Activated naive CD4-positive, alpha-beta T cell treated with Interleukin-2 at 50 U/mL for 16 hours (primary cell): ENCODE measurements at places on chromosomes 11 and 22.

- no peak for DNase-seq
These were observed 1.4 kb upstream of the PRSS23 start for GRCh38 chr11:86798988-86799387.

- DNase-seq, result no peak
These were observed 609 bp downstream of the CDK2AP2 start for GRCh38 chr11:67507242-67507863.

DNA sequence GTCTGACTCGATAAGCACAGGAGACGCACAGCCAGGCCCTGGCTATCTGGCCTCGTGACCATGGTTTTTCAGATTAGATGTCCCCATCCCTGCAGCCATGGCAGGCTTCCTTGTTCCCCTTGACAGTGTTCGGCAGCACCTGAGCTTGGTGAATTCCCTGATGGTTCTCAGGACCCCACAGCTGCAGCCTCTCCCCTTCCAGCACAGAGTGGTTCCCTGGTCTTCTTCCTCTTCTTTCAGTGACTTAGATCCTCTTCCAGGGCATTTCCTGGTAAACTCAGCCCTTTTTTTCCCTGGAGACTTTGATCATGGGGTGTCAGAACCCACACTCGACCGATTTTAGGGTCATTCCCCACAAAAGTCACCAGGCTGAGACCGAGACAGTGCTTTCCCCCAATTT is 14.5 kb downstream of the GLB1L3 start:
- DNase-seq, result no peak

GRCh38 chr11:59429924-59430516 is 3.8 kb upstream of the OR5A2 start:
- DNase-seq, result no peak

DNA sequence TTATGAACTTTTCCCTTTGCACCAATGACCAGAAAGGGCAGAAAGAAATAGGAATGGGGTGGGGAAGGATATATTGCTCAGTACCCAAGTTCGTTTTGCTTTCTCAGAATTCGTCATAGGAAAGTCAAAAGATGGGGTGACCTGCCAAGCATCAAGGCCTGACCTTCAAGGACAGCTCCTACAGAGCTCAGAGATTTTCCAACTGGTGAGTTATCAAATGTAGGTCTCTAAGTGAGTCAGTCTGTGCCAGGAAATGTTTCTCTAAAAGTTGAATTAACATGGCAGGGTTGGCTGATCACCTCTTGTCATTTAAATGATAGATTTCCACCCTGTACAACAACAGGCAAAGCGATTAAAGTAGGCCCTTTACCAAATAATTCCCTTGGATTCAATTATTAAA is 307.2 kb downstream of the CADM1 start:
- DNase-seq, result no peak

DNA sequence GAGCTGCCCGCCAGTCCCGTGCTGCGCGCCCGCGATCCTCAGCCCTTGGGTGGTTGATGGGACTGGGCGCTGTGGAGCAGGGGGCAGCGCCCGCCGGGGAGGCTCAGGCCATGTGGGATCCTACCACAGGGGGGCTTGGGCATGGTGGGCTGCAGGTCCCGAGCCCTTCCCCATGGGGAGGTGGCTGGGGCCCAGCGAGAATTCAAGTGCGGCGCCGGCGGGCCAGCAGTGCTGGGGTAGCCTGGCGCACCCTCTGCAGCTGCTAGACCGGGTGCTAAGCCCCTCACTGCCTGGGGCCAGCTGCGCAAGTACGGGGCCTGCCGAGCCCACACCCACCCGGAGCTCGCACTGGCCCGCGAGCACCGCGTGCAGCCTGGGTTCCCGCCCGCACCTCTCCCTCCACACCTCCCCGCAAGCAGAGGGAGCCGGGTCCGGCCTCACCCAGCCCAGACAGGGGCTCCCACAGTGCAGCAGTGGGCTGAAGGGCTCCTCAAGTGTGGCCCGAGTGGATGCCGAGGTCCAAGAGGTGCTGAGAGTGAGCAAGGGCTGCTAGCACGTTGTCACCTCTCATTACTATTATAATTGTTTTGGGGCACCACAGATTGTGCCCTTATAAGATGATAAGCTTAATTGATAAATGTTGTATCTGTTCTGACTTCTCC is 333.2 kb downstream of the CASP12 start:
- DNase-seq, result no peak

DNA sequence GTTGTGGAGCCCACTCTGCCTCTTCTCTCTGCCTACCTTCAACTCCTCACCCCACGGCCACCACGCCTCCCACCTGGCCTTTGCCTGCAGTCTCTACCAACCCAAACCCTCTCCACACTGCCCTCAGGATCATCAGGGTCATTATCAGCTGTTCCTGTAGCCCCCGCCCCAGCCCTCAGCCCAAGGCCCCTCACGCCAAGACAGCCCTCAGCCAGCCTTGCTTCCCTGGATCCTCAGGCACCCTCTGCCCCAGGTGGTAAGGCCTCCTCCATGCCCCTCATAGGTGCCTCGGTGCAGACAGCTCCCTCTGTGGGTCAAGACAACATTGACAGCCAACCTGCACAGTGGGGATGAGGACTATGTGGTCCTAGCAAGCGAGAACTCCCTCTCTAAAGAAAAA is 1.7 kb downstream of the SBF1 start:
- DNase-seq, result peak; percentile 50

DNA sequence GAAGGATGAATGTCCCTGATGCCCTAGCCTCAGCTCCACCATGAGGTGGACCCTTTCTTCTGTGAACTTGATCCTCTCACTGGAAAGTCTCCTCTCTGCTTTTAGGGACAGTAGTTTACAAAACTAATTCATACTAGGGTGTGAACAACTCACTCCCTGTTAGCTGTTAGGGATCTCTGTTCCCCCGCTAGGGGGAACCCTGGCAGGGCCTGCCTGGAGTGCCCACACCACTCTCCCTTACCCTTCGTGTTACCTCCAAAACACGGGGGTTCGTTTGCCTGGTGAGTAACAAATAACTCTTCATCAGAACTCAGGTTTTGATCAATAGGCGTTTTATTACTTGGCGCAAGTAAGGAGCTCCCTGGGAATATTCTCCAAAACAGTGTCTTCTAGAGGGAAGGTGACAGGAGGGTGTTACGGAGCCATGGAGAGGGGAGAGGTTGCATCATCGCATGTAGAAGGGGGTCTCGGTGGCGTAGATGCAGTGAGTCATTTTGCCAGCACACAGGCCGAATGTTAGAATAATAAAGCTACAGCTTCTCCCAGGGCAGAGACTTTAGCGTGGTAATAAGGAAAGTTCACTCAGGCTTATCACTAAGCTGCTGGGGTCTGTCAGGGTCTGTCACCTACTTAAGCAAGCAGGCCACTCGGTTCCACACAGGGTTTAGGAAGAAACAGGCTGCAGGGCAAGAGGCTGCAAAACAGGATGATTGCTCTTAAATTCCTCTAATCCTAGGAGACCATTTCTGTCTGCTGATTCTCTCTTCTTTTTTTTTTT is 45.8 kb downstream of the C11orf96 start:
- no peak for DNase-seq

DNA sequence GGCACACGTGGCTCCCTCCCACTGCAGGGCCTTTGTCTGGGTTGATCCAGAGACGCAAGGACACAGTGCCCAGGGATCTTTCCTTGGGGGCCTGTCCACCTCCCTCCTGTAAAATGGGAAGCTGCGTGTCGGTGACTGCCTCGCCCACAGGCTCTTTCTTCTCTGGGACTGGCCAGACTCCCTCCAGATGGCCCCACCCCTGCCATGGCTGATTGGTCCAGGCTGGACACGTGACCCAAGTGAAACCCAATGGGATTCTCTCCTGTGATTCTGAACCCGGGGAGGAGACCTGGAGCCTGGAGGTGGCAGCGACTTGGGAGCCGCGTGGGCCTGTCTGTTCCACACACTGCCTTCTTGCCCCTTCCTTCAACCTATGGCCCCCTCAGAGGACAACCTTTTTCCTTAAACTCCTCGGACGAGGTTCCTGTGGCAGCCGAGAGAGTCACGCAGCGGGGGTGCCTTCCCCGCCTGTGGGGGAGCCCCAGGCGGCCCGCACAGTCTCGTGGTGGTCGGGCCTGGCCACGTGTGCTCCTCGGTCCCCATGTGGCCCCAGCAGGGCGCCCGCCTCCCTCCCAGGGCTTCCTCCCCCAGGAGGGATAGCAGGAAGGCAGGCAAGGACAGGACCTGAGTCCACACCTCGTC is 12.4 kb upstream of the MPPED1 start:
- DNase-seq, result no peak

DNA sequence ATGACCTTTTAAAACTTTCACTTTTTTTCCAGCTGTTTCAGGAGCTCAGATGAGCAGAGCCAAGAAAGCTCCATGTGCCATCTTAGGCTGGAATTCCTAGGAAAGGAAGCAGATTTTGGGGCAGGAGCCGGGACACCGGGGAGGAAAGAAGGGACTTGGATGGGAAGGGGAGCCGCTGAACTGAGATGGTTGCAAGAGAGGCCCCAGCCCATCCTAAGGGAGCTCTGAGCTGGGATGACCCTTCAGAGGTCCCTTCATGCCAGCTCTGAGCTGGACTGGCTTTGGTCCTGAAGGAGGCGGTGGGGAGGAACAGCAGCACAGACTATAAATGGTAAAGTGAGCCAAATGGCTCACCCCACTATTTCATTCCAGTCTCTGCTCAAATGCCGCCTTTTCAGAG is 55.2 kb upstream of the SLC22A12 start:
- DNase-seq, result no peak

DNA sequence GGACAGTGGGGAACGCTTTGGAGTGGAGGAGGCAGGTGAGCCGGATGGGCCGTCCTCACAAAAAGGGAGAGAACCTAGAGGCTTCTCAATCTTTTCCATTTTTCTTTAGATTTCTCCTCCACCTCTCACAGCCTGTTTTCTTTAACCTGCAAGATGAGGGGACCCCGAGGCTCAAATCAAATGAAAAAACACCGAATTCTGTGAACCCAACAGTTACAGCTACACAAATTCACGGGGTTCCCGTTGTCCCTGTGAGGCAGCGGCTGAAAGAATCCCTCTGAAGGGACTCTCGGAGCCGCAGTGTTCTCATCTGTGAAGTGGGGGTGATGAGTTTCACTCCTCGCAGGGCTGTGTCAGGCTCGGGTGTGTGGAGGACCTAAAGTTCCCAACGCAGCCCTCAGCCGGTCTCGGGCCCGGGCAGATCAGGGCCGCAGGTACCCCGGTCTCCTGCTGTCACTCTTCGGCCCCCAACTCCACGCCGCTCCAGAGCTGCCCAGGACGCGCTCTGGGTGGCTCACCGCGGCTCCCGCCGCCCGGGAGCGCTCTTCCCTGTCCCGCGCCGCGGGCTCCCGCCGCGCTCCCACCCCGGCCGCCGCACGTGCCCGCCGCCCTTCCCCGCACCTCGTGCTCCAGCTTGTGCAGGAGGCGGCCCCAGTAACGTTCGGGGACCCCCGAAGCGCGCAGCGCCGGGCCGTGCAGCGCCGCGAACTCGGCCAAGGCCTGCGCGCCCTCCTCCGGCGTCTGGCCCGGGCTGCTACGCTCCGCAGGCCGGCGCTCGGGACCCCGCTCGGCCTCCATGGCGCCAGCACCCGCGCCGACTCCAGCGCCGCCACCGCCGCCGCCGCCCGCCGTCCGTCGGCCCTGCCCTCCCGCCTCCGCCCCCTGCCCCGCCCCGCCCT is at the start of gene TTLL12:
Gene TTLL12 (minus strand): TSS at position 863 of the 899 bp plus-strand sequence. CDS start 65 bp downstream, at position 798.
- DNase-seq, result peak; percentile 61

GRCh38 chr22:47553436-47553835 is 791.0 kb downstream of the TBC1D22A start:
- no peak for DNase-seq

GRCh38 chr11:74086242-74086884 is 77.5 kb upstream of the UCP3 start:
- no peak for DNase-seq

GRCh38 chr22:46079861-46080821 is 70.2 kb upstream of the PPARA start:
- DNase-seq, result no peak

DNA sequence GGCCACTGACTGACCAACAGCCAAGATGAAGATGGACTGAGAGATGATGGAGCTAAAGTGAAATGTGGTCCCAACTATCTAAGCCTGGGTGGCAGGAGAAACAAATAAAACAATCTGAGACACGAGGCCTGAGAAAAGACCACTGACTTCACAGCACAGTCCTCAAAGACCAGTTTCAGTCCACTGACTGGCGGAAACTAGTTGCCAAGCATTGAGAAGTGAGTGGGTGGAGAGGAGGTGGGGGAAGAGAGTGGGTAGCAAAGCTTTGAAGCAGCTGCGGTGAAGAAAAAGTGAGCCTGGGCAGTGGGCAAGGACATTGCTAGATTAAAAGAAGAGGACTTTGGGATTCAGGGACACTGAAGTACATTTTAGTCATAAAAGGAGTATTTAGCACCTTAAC is 1.9 kb downstream of the MS4A1 start:
- no peak for DNase-seq

DNA sequence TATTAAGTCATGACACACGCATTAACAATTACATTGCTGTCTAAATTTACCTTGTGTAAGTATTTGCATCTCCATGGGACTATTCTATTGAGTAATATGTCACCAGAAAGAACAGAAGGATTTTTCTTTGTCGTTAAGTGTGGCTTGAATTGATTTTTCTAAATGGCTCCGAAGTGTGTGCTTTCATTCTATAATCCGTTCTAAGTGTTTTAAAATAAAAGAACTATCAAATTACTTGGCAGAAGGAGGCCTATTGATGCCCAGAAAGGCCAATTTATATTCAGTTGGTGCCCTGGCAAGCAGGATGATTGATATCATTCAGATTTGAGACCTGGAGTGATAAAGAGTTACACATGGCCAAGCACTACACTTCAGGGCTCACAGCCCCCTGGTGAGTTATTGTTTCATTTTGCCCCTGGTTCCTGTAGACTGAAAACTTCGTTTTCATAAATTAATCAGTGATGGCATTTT is 538.9 kb upstream of the ANO5 start:
- DNase-seq, result no peak

- DNase-seq, result no peak
These were observed 78.4 kb upstream of the ANO1 start for GRCh38 chr11:69999721-70000120.

DNA sequence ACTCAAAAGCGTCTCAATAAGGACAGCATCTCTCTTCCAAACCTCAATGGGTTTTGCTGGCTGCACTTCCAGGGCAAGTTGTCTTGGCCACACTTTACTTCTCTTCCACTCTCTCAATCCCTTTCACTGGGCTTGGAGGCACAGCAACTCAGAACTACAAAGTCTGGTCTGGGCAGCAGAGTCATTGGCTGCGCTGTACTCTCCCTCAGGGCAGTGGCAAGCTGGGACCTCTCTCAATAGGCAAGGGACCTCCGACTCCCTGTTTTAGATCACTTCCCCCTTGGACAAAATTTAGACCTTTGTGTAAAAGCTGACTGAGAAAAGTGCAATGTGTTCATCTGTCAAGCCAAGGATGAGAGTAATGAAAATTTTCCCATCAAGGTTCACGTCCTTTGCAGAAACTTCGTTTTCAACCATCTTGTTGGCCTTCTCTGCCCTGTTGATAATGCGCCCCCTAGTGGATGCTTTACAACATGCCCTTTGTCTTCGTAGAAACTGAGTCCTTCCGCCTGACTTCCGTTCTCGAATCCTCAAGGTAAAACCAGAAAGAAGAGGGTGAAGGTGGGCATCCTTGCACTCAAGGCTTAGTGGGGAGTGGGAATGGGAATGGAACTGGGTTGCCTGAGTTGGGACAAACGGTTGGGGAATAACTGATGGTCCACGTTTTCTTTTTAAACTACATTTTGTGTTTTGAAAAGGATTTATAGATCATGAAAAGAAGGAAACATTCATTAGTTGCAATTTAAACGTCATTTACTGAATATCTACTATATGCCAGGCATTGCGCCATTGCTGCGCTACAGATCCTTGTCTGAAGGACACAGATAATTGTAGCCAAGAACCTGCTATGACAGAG is 99.1 kb downstream of the CD44 start:
- DNase-seq, result peak; percentile 35
